Stimulated activated CD8-positive, alpha-beta memory T cell treated with anti-CD3 and anti-CD28 coated beads, Interleukin-4, amount 100 ng/mL, for 4 hours (primary cell): ENCODE measurements at places on chromosomes 2 and 18.

DNA sequence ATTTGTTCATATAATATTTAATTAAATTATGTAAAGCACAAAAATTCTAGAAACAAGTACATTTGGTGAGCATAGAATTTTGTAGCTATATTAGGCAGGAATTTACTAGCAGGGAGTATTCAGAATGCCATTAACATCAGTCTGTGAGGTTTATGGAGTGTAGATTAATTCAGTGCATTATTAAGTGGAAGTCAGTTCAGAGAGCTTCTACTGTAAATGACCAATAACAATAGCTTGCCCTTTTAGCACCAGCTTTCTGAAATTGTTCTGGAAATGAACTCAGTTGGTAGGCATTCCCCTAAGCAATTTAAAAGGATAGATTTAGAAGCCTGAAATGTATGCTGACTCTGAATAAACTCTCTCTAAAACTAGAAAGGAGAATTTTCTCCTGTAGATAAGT, 208.2 kb upstream of the CNTNAP5 start:
- no peak for DNase-seq

DNA sequence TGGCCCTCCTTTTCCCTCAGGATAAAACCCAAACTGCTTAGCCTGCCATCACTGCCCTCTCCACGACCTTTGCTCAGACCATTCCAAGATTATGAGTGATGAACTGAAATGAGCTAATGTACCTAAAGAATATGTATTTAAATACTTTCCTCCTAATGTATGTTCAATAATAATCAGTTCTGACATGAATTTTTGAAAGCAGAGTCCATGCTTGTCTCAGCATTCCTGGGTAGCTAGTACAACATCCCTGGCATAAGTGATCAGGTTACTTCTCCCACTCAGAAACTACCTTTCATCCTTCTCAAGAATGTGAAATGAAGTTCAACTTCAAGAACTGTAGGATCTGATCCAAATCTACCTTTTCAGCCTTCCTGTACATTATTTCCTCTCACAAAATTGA, 103.6 kb downstream of the UNC80 start:
- no peak for DNase-seq

DNA sequence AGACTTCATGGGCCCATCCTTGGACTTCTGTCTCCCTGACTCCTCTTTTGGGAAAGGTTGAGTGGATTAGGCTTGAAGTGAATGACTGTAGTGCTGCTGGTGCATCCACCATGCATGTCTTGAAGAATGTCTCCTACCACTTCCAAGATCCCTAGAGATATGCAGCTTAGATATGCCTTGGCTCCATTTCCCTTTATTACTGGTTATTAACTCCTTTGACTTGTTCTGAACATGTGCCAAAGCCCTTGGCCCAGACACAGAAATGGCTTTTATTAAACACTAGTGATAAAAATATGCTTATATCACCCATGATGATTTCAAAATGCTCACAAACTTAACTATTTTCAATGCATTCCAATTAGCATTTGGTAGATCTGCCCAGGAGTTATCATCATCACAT, 90.0 kb upstream of the SLC14A2 start:
- no peak for DNase-seq

DNA sequence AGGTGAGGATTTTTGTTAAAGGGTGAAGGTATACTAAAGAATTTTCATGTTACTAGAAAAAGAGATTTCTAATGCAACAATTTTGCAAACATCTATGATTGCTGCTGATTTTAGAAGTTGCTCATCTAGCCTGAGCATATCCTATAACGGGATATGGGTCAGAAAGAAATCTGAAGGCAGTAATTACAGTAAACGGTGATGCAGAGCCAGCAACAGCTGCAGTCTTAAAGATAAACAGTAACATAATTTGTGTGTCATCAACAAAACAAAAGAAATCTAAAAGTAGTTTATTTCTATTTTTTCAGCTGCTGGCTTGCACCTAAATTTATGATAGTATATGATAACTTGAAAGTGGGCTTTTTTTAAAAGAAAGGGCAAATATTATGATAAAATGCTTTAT, 215.7 kb downstream of the SLC4A10 start:
- DNase-seq: no peak

GRCh38 chr2:50395605-50396297, 636.2 kb downstream of the NRXN1 start:
- no peak for DNase-seq

DNA sequence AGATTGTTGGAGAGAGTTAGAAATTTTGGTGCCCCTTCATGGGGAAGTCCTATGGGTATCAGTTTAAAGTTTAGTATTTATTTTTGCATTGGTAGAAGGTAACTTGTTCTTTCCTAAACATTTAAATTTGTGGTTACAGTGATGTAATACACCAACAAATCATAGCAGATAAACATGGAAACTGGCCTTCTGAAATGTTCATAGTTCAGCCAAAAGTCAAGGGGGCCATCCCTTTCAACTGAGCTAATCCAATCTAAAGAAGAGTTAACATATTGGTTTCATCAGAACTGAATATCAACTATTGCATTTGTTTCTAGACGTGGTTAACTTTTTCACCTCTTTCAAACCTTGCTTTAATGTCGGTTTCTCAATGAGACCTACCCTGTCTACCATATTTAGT, 46.3 kb downstream of the PPP1R1C start:
- no peak for DNase-seq

GRCh38 chr18:37430357-37431076, 135.1 kb downstream of the CELF4 start:
- no peak for DNase-seq

GRCh38 chr2:167579826-167580225, 667.6 kb downstream of the STK39 start:
- no peak for DNase-seq

DNA sequence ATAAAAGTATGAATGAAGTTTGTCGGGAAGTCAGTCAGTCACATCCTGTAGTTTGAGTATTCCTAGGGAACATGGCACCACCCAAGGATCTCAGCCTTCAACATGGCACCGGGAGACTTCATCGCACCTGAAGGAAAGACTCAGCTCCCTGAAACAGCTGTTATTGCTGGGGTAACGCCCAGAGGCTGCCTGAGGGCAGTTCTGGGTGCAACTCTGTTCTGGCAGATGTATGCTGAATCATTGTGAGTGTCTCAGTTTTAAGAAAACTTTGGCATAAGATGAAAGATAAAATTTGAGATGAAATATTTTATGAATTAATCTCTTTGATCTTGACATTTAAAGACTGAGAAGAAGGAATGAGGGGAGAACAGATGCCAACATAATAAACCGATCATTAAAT, 49.9 kb upstream of the SERPINB2 start:
- no peak for DNase-seq

DNA sequence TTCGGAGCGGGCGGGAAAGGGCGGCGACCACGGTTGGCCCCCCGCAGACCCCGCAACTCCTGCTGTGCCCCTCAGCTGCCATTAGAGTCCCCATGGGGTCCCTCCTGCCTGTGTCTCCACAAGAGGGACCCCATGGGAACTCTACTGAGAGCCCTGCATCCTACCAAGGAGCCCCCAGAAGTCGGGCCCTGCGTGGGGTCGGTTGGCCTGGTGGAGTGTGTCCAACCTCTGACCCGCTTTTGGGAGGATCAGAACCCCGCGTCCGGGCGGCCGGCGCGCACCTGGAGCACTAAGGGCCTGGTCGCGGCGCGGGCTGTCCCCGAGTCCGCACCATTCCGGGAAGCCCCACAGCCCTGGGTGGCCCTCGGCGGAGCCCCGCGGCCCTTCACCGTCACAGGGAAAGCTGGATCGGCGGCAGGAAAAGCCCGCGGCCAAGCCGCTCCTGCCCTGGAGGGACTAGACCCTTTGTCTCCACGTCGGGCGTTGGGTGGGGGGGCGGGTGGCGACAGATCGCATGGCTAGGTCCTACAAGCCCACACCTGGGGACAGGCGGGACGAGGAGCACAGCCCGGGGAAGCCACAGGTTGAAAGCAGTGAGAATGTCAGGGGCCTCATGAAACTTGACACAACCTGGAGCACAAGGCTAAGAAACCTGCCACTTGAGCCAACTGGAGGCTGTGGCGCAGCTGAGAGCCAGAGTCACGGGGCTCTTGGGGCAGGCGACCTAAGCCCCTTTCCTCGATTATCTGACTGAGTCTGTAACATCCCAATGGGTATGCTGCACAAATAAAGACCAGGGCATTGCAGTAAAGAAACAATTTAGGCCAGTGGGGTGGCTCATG, 11.2 kb upstream of the CXXC1 start:
- DNase-seq: no peak

- DNase-seq: no peak
Observed at GRCh38 chr2:222240676-222241049, 58.1 kb downstream of the PAX3 start.

DNA sequence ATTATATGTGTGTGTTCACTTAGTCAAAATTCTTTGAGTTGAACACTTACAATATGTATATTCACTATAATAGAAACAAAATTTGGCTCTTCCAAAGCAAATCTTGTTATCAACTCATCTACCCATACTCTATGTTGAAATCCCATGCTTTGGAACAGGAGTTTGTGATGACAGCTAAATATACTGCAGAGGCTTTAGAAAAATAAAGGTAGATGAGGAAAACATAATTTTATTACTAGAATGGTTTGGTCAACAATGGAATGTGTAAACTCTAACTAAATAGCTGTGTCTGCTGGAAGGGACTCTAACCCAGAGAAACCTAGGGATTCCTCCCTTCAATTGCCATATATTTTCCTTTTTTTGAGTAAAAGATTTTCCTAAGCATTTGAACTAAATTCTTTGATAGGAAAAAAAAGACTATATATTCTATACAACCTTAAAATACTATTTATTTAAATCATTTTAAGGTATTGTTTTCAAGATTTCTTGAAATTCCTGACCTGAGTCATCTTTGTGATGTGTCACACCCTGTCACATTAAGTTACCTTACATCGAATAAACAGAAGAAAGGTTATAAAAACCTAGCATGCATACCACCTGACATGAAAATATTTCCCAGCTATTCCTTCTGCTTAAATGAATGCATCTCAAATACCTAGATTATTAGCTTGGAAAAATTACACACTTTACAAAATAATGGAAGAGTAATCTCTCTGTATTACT, 175.5 kb downstream of the OTX1 start:
- DNase-seq: no peak

GRCh38 chr2:156331572-156332283, 793 bp downstream of the NR4A2 start:
- DNase-seq: no peak

GRCh38 chr2:155872396-155872795, 460.1 kb downstream of the NR4A2 start:
- DNase-seq: no peak

DNA sequence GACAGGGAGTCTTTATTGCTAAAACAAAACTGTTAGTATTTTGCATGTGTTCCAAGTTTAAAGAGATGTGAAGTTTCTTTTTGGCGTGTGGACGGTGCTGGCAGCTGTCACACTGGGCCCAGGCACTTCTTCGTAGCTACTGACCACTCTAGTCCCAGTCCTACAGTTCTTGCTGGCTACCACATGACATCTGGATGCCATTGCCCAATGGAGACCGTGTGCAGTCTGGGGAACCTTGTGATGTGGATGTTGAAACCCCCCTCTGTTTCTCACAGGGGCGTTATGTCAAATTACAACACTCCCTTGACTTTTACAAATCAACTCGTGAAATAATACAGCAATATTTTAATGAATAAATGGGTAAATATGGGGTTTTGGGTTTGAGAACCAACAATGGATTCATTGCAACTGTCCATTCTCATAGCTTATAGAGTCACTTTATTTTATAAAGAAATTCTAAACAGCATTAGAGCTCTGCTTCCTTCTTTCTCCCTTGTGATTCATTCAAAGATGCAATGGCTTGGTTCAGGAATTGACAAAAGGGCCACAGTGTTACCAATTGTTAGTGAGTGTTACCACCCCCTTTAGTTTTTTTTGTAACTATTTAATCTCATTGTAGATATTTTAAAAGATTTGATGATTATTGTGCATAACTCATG, 1.2 kb downstream of the GPD2 start:
- no peak for DNase-seq

- peak; percentile 31 for DNase-seq
Observed at GRCh38 chr2:30706534-30707303, 100.5 kb downstream of the CAPN13 start.

DNA sequence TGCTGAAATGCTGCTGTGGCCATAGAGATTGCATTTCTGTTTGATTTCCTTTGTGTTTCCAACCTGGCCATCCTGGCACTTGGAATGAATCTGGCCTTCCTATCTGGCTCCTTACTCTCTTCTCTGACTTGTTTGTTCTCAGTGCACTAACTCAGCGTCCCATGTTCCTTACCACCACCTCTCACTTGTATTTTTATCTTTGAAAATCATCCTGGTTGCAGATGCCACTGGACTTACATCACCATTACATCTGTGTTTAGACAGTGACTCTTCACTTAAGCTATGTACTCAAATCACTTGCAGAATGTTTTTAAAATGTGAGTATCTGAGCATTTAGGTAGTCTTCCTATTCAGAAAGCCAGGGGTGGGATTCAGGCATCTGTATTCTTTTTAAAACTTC, 239.5 kb downstream of the WDR7 start:
- no peak for DNase-seq

DNA sequence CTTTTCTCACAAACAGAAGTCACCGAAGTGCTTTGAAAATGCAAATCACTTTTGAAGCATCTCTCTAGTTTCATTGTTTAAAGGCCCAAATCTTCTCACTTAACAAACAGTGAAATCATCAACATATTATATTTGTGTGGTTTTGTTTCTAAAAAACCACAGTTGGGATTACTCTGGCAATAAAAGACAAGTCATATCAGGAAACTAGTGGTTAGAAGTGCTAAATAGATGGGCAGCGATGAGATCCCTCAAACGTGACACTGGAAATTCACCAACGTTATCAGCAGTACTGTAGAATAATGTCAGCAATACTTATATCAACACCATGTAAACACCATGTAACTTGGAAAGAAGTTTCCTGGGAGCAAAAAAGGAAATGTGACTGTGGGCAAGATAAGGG, 893.5 kb downstream of the SUCLG1 start:
- DNase-seq: no peak
